ENCODE measurements at places on chromosomes 3 and 15.

GRCh38 chr3:7847021-7847420, 654.6 kb upstream of the LMCD1 start:
- no peak for DNase-seq

GRCh38 chr3:44026220-44026865, 215.3 kb upstream of the TOPAZ1 start:
- DNase-seq: no peak

- no peak for DNase-seq
Observed at GRCh38 chr15:83346342-83346741, 61.9 kb upstream of the BNC1 start.

DNA sequence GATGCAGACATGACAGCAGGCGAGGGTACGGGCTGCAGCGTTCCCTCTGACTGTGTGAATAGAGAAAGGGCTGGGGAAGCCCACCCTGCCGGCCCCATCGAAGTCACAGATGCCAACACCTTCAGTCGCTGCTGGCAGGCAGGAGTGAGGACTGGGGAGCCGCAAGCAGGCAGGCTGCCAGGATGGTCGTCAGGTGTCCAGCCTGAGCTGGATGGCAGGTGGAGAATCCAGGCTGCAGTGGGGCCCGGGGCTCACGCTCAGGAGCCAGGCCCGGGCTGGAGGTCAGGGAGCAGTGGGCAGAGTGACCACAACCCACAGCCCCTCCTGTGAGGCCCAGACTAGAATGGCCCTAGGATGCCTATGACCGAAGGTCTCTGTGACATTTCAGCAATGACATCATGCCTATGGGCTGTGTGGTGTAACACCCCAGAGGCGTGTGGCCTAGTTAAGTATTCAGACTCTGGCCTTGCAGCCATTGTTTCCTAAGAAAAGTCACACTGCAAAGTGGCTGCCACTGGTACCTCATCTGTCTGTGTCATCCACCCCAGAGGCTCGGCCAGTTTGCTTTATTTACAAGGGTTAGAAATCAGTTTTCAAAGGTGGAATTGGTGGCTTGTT, 15.7 kb downstream of the PRR23E start:
- no peak for DNase-seq

DNA sequence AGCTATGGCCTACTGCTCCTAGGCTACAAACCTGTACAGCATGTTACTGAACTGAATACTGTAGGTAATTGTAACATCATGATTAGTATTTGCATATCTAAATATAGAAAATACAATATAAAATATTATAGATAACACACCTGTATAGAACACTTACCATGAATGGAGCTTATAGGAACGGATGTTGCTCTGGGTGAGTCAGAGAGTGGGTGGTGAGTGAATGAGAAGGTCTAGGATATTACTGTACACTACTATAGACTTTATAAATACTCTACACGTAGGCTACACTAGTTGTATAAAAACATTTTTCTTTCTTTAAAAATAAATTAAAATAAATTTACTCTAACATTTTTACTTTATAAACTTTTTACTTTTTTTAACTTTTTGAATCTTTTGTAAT, 224.0 kb upstream of the CBLB start:
- no peak for DNase-seq

DNA sequence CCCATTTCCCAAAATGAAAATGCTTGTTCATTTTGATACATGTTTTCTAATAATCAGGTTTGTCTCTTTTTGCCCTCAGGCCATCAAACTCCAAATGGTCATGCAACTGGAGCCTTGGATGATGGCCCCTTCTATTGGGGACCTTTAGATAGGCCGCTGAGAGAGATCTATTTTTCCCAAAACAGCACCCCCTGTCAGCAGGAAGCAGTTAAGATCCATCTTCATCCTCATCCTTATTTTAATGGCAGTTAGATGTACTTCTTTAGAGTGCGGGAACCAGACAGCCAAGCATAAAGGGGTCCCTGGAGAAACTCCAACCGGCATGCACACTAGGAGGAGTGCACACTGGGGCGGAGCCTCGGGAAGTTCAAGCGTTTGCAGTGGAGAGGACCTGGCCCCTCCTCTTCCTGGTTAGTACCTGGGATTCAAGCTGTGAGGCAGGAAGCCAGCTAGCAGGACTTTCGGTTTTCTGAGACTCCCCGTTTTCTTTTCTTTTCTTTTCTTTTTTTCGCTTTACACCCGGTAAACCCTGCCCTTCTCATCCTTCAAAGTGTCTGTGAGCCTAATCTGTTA, 31.9 kb upstream of the STRIT1 start:
- DNase-seq: no peak

DNA sequence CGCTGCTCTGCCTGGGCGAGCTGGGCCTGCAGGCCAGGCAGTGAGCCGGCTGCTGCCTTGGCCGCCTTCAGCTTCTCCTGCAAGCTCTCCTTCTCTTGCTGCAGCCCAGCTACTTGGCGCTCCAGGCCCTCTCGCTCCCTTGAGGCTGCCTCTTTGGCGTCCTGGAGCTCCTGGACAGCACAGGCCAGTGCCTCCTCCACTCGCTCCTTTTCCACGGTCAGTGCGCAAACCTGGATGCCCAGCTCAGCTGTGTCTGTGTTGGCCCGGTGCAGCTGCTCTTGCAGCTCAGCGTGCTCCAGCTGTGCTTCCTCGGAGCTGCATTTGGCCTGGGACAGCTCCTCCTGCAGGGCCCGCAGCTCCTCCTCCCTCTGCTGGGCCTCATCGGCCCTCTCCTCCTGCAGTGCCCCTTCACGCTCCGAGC, 23.1 kb downstream of the CXCR6 start:
- no peak for DNase-seq

- no peak for DNase-seq
Observed at GRCh38 chr3:81782585-81782984, 21.1 kb upstream of the GBE1 start.

- DNase-seq: no peak
Observed at GRCh38 chr15:39114690-39115378, 466.0 kb upstream of the THBS1 start.

GRCh38 chr3:10377148-10377725, 56.3 kb upstream of the SEC13 start:
- DNase-seq: no peak

Measured in GM19239 (cell line).